ENCODE measurements at places on chromosomes 7 and 10.

- DNase-seq = peak; percentile 70
Observed at GRCh38 chr10:46787321-46787615, 124.0 kb upstream of the PTPN20 start.

DNA sequence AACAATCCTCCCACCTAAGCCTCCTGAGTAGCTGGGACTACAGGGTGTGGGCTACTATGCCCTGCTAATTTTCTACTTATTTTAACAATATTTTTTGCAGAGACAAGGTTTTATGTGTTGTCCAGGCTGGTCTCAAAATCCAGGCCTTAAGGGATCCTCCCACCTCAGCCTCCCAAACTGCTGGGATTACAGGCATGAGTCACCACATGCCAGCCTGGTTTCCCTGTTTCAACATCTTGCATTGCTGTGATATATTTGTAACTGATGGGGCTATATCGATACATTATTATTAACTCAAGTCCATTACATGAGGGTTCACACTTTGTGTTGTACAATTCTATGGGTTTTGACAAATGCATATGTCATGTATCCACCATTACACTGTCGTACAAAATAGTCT is 41.9 kb upstream of the OGDHL start:
- no peak for DNase-seq

GRCh38 chr10:450463-450862 is 239.0 kb downstream of the DIP2C start:
- no peak for DNase-seq

GRCh38 chr7:94178230-94178629 is 174.1 kb upstream of the BET1 start:
- DNase-seq = no peak

GRCh38 chr7:101167645-101168411 is 2.5 kb upstream of the VGF start:
- DNase-seq = no peak
